ENCODE measurements at places on chromosomes 7 and 10.

DNA sequence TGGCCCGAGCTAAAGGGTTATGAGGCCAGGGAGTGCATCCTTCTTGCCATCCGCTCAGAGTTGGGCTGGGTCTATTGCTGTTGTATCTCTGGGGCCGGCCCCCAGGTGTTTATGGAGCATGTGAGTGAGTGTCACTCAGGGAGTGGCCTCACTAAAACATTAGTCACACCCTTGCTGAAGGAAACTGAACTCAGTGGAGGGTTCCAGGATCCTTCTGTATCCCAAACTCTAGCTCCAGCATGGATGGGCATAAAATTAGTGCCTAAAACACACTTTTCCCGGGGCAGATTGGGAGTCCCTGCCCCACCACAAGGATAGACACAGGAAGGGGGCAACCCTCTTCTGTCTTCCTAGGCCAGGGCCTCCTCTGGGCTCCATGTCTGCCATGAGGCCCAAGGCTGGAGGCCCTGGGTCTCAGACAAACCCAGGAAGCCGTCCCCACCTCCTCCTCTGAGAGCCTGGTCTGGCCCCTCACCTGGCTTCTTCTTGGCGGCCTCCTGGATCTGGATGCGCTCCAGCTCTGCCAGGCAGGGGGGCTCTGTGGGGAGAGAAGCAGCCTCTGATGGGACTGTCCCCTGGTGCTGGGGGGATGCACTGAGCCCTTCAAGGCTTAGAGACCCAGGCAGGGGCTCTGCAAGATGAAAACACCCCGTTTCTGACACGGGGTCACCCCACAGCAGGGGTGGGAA, 24.5 kb downstream of the SPOCK2 start:
- no peak for DNase-seq

DNA sequence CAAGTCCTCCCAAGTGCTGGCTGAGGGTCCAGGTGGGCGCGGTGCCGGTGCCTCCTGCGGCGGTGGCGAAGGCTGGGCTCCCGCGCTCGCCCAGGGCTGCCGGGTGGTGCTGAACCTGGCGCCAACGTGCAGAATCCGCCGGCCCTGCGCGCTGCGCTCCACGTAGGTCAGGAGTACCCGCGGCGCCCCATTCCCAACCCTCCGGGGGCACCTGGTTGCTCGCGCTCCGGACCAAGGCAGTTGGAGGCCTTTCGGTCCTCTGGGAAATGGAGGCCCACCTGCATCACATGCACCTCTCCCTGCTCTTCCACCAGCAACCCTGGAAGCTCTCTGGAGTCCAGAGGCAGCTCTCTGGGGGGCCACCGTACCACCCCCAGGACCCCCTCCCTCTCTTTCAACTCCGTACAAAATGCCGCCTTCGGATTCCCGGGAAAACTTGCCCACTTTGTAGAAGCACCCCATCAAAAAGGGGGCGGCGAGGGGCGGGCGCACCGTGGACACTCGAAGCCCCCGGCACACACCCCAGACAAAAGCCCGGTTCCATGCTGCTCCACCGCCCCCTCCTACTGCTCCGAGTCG, 745 bp downstream of the SLC16A9 start:
- no peak for DNase-seq

DNA sequence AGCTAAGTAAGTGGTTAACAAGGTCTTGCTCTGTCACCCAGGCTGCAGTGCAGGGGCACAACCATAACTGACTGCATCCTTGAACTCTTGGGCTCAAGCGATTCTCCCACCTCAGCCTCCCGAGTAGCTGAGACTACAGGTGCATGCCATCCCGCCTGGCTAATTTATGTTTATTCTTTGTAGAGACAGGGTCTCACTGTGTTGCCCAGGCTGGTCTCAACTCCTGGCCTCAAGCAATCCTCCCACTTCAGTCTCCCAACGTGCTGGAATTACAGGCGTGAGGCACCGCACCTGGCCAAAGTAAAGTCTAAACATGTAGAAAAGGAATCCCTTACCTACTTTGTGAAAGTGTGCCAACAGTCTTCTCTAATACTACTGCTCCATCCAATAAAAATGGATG, 17.9 kb downstream of the PARD3 start:
- DNase-seq, result no peak

- no peak for DNase-seq
Measured at GRCh38 chr7:158033196-158033595, 554.4 kb downstream of the PTPRN2 start.

DNA sequence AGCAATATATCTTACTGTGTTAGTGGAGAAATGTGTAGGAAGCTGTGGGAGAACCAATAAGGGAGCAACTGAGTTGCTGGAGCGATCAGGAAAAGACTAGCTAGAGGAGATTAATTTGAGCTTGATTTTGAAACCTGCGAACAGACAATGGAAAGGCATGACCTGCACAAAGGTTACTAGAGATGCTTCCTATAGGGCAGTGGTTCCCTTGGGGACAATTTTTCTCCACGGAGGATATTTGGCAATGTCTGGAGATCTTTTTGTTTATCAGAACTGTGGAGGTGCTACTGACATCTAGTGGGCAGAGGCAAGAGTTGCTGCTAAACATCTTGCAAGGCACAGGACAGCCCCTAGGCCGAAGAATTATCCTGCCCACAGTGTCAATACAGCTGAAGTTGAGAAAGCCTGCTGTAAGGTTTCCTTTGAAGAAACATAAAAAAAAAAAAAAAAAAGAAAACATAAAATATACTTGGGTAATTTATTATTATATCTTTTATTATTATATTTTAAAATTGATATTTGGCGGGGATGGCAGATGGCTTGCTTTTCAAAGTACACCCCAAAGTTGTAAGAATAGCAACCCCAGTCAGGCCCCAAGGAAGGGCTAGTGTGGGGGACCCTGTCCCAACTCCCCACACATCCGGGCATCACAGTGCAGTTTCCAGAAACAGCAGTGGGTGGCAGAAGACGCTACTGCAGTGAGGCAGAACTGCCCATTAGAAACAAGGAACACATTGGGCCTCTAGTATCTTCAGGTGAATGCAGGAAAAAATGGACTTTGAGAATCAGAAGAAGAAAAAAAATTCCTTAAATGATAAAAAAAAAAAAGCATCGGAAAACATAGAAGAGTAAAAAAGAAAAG, 481.6 kb downstream of the SH2D4B start:
- DNase-seq, result peak; percentile 22

DNA sequence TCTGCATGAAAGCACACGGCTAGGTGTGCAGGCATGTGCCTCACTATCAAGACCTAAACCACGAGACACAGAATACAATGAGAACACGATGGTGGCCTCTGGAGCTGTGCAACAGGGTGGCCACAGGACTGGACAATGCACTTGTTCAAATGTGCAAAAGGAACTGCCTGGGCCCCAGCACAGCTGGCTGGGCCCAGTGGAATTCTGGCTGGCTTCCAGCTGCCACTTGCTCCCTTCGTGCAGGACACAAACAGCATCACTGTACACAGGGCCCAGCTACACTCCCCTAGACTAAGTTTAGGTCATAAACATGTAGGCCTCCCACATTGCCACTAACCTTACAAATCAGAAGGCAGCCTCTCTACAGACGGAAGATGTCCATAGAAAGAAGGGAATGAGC, 23.4 kb downstream of the DOCK4 start:
- DNase-seq, result no peak

DNA sequence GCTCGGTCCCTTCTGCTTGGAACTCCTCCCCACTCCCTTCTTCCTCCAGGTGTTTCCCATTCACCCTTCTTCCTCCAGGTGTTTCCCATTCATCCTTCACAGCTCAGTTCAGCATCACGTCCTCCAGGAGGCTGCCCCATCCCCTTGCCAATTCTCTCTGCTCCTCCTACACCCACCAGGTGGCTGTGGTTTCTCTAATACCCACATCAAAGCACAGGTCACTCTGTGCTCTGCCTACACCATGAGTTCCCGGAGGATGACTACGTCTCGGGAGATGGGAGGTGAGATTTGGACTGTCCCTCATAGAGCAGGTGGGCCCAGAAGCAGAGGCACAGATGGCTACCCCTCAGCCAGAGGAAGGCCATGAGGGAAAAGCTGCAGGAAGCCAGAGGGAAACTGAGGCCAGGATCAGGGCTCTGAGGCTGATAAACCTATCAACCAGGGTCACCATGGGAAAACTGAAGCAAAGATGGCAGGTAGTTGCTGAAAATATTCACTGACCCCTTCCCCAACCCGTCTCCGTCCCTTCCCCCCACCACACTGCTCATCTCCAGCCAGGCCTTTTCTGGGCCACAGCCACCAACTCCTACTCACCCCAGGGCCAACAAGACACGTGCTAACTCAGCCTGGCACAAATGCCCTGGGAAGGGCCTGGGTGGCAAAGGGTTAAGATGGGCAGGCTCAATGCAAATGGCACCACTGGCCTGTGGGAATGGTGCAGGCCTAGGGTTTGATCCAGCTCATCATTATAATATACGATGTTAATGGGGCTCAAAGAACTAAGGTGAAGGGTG, 56.6 kb upstream of the CPXM2 start:
- DNase-seq, result no peak
